Sigmoid colon (tissue), 7 donors: ENCODE measurements at places on chromosomes 3 and 15. TPM values are rescaled to one million over a fixed set of nuclear protein-coding genes. Genes with fewer than 3 reads are reported as not detected.

DNA sequence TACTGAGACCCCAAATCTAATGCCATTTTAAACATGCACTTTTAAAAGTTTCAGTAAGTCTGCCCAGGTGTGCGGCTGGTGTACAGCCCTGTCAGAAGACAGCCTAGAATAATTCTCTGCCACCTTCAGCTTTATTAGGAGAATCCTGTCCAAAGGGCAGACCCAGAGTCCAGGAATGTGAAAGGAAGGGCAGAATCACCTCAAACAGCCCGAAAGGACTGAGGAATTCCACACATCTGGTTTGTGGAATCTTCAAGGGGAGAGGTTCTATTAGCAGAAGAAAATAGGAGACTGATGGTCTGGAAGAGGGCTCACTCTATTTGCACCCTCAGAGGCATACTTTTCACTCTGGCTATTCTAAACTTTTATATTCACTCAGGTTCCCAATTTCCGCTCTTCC, 46.6 kb downstream of the TYRO3 start:
- no peaks in the 10 kb centered on the region for H3K36me3 ChIP-seq
- H3K4me1 ChIP-seq, result peaks cover 12% of the 10 kb centered on the region
- no peaks in the 10 kb centered on the region for H3K27me3 ChIP-seq
- H3K27ac ChIP-seq, result no peak overlapping the region
- no peak overlapping the region for H3K4me3 ChIP-seq

- no peak for DNase-seq
- no peaks in the 10 kb centered on the region for H3K27me3 ChIP-seq
- H3K4me3 ChIP-seq, result no peak overlapping the region
- H3K36me3 ChIP-seq, result no peaks in the 10 kb centered on the region
Measured at GRCh38 chr3:50652709-50653108, 22.0 kb upstream of the DOCK3 start.

GRCh38 chr3:171949554-171949953, 89.8 kb upstream of the FNDC3B start:
- DNase-seq, result no peak
- no peaks in the 10 kb centered on the region for H3K27me3 ChIP-seq
- H3K4me1 ChIP-seq, result no peaks in the 10 kb centered on the region
- H3K4me3 ChIP-seq, result no peak overlapping the region

DNA sequence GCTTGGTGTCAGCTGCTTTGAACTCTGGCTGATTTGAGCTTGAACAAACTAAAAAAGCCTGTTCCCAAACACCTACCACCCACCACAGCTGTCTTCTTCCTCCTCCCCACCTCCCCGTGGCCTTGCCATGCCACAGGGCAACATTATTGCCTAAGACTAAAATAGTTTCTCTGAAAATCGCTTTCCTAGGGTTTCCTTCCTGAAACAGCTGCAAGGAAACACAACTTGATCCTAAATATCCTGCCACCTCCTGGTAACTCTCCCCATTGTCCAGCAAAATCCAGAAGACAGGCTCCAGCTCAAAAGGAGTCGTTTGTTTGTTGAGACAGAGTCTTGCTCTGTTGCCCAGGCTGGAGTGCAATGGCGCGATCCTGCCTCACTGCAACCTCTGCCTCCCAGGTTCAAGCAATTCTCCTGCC, 193.9 kb upstream of the TPM1 start:
- H3K27me3 ChIP-seq, result no peaks in the 10 kb centered on the region
- peak overlapping the region; percentile 75 for H3K27ac ChIP-seq
- H3K36me3 ChIP-seq, result peaks cover 30% of the 10 kb centered on the region
- H3K4me3 ChIP-seq, result no peak overlapping the region

DNA sequence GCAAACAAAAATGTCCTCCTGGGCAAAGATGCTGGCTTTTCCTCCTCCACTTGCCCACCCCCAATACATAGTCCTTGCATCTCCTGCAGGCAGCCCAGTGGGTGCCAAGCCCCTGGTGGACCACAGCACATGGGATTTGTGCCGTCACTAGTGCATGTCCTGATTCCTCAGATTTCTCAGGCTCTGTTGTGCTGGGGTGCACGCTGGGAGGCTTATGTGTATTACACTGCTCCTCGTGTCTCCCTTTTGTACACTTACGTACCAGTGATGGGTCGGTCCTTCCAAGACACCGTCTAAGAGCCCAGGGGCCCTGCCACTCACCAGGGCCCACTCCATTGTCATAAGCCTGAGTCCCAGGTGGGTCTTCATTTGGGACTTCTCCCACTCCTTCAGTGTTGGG, 70.1 kb downstream of the PLXNA1 start:
- no peak overlapping the region for H3K4me3 ChIP-seq
- DNase-seq, result no peak
- no peaks in the 10 kb centered on the region for H3K36me3 ChIP-seq
- H3K27ac ChIP-seq, result no peak overlapping the region
- H3K4me1 ChIP-seq, result no peaks in the 10 kb centered on the region

DNA sequence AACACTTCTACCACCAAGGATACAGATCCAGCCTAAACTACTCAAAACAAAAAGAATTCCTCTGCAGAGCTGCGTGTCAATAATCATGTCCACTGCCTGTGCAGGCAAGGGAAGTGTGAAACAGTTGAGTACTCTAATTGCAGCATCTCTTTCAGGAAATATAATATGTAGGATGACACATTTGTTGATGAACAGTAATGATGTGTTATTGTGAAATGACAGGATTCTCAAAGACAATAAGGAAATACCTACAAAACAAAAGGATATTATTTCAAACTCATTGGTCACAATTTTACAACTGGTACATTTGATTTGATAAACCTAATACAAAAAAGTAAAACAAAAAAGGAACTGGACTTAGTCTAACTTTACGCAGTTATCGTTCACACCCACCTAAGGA, 4.4 kb downstream of the SPG11 start:
- no peak for DNase-seq
- H3K36me3 ChIP-seq, result peaks cover 62% of the 10 kb centered on the region
- no peak overlapping the region for H3K4me3 ChIP-seq

DNA sequence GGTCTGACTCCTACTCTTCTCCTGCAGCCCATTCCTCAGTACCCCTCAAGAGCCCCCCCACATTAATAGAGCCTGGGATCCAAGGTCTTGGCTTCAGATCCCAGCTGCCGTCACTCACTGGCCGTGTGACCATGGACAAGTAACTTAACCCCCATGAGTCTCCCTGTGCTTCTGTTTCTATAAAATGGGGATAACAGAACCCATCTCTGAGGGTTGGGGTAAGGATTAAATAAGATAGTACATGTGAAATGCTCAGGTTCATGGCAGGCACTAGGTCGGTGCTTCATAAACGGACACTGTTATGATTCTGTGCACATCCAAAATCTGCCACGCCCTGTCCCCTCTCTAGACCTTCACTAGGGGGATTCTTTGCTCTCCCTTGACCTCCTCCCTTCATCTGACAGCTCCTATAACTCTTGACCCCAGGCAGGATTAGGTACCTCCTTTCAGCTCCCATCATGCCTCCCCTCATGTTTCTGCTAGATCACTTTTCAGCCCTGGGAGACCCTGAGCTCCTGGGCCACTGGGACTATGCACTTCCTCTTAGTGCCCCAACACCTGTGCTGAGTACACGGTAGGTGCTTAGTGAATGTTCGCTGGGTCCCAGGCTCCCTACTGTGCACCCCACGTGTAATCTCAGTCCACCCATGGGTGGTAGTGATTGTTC, 1.5 kb downstream of the CAND2 start:
- no peaks in the 10 kb centered on the region for H3K36me3 ChIP-seq
- no peaks in the 10 kb centered on the region for H3K27me3 ChIP-seq
- H3K4me1 ChIP-seq, result peaks cover 18% of the 10 kb centered on the region

GRCh38 chr3:190130037-190130436, 9.3 kb upstream of the P3H2 start:
- no peak overlapping the region for H3K27ac ChIP-seq
- no peaks in the 10 kb centered on the region for H3K4me1 ChIP-seq
- H3K36me3 ChIP-seq, result no peaks in the 10 kb centered on the region
- no peaks in the 10 kb centered on the region for H3K27me3 ChIP-seq

DNA sequence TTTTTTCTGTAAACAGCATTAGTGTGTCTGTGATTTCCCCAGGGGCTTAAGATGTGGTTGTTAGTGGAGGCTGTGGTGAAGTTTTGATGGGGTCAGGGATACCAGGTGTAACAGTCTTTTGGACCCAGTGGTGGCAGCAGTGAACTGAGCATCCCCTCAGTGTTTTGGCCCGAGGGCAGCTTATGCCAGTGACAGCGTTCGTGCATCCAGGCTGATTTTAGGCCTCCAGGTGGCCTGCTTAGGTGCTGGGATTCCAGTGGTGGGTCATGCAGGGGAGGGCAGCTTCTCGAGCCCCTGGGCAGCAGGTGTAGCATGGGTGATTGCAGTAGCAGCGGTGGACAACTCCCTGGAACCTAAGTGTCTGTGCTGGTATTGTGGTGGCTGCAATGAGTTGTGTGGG, 29.2 kb downstream of the STT3B start:
- no peak for DNase-seq
- H3K27me3 ChIP-seq, result no peaks in the 10 kb centered on the region
- no peak overlapping the region for H3K27ac ChIP-seq

DNA sequence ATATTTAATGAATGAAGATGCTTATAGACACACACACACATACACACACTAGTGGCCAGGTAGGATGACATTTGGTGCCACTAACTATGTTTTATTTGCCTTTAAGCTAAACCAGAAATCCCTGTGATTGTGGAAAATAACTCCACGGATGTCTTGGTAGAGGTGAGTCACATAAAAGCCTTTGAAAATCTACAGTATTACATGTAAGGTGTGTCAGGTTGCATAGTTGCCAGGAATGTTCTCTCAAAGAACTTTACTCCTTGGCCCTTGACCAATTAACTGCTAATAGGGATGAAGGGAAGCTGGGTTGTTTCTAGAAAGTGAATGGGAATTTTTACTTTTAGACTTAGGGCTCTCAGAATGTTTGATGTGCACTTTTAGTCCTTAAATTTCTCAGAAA, 9.9 kb downstream of the ZBED2 start:
- DNase-seq, result no peak
- H3K4me3 ChIP-seq, result no peak overlapping the region
- H3K27ac ChIP-seq, result no peak overlapping the region
- no peaks in the 10 kb centered on the region for H3K36me3 ChIP-seq
- no peaks in the 10 kb centered on the region for H3K4me1 ChIP-seq

Gene CP
- total RNA-seq, result 7.1 TPM

GRCh38 chr3:79871656-79872055, 103.9 kb upstream of the ROBO1 start:
- DNase-seq, result no peak
- no peak overlapping the region for H3K4me3 ChIP-seq
- H3K27ac ChIP-seq, result no peak overlapping the region

Gene IL16
- total RNA-seq, result 6.2 TPM

Gene CLDN18
- not detected for total RNA-seq

Gene NR1I2
- 1.1 TPM for total RNA-seq

GRCh38 chr3:23726811-23727548, 78.8 kb upstream of the UBE2E1 start:
- no peaks in the 10 kb centered on the region for H3K36me3 ChIP-seq
- no peak overlapping the region for H3K27ac ChIP-seq
- DNase-seq, result no peak
- H3K4me3 ChIP-seq, result no peak overlapping the region
- no peaks in the 10 kb centered on the region for H3K27me3 ChIP-seq
- peaks cover 9% of the 10 kb centered on the region for H3K4me1 ChIP-seq

GRCh38 chr15:76116138-76116885, 56.5 kb downstream of the TMEM266 start:
- H3K4me3 ChIP-seq, result no peak overlapping the region
- H3K4me1 ChIP-seq, result no peaks in the 10 kb centered on the region

Gene ALG1L2
- not detected for total RNA-seq

GRCh38 chr3:47104259-47104658, 59.7 kb downstream of the SETD2 start:
- peaks cover 8% of the 10 kb centered on the region for H3K36me3 ChIP-seq
- H3K27me3 ChIP-seq, result no peaks in the 10 kb centered on the region
- no peaks in the 10 kb centered on the region for H3K4me1 ChIP-seq
- H3K4me3 ChIP-seq, result no peak overlapping the region
- DNase-seq, result no peak

Gene AGBL1
- 0.16 TPM for total RNA-seq

DNA sequence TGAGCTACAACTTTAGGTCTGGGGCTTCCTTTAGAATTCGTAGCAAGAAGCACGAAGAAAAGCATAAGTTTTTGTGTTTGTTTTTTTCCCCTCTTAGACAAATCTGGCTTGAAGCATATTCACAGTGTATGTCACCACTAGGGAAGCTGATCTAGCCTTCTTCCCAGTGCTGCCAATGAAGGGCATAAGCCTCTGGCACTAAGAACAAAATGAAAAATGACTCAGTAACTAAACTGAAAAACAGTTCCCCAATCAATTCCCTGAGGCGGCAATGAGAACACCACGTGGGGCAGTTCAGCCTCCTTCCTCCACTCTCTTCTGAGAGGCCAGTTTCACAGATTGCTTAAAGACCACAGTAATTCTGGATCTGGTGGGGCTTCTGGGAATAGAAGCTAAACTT, 338.1 kb downstream of the GAP43 start:
- no peaks in the 10 kb centered on the region for H3K4me1 ChIP-seq
- H3K4me3 ChIP-seq, result no peak overlapping the region
- DNase-seq, result no peak

DNA sequence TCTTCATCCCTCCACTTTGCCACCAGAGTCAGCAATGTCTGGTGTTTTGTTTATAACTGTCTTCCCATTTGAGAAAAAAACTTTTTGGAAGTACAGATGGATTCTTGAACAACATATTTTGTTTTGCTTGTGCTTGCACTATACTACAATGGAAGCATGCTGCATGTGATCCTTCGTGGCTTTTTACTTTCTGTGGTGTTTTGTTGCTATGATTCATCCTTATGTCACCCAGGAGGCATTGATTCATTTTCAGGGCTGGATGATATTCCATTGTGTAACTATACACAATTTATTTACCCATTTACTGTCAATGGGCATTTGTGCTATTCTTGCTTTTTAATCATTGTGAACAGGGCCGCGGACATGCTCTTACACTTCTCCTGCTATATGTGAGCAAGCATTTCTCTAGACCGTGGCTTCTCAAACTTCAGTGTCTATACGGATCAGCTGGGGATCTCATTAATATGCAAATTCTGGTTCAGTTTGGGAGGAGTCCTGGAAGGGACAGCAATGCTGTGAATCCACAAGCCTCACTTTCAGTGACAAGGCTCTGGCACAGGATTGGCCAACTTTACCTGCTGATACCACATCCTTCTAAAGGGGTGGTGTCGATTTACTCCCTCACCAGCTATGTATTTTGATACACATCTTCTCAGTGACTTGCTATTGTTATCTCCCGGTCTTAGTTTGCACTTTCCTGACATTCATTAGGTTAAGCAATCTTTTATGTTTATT, 65.9 kb downstream of the POLR2M start:
- no peak overlapping the region for H3K4me3 ChIP-seq
- H3K36me3 ChIP-seq, result no peaks in the 10 kb centered on the region
- H3K27ac ChIP-seq, result no peak overlapping the region
- no peak for DNase-seq
- no peaks in the 10 kb centered on the region for H3K4me1 ChIP-seq
- H3K27me3 ChIP-seq, result no peaks in the 10 kb centered on the region

Gene UBE2Q2
- total RNA-seq, result 69.5 TPM

Gene ECE2
- total RNA-seq, result 2.9 TPM

Gene ACTRT3
- total RNA-seq, result 1.1 TPM

- H3K4me1 ChIP-seq, result peaks cover 18% of the 10 kb centered on the region
- H3K4me3 ChIP-seq, result peak overlapping the region; percentile 55
- H3K27me3 ChIP-seq, result no peaks in the 10 kb centered on the region
- DNase-seq, result peak; percentile 69
Measured at GRCh38 chr3:156816091-156816793, 9.9 kb upstream of the LEKR1 start.
